Transverse colon (tissue), 4 donors: ENCODE measurements at places on chromosomes 6 and 20. TPM values are rescaled to one million over a fixed set of nuclear protein-coding genes. Genes with fewer than 3 reads are reported as not detected.

DNA sequence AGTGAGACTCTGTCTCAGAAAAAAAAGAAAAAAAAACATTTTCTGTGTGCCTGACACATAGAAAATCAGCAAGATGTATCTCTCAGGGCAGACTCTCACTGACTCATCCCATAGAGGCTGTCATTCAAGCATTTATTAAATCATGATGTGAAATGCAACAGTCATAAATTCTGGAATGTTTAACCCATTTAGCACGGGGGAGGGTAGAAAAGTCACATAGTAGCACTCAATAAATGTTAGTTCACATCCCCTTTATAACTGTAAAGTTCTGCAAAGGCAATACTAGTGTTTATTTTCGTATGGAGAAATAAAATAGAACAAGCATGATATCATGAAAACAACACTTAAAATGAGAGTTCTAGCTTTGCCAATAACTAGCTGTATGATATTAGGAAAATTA is 15.5 kb upstream of the CARMIL1 start:
- H3K27ac ChIP-seq, result no peak overlapping the region
- H3K4me1 ChIP-seq, result no peaks in the 10 kb centered on the region
- no peak for DNase-seq

DNA sequence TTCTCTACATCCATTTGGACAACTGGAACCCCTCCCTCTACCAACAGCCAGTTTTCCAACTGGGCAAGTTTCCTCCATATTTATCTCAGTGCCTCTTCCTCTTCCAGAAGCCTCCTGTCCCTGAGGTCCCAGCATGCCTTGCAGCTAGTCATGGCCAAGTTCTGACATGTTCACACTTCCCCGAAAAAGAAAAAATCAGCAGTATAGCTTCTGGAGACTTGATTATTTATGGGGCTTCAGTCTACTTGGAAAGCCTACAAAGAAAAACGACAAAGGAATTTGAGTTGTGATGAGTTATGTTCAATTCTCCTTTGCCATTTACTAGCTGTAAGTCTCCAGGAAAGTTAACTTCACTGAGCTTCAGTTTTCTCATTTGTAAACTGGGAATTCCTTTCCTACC is 406.5 kb downstream of the MAFB start:
- H3K4me3 ChIP-seq, result no peak overlapping the region
- H3K36me3 ChIP-seq, result no peaks in the 10 kb centered on the region
- H3K27ac ChIP-seq, result no peak overlapping the region
- no peaks in the 10 kb centered on the region for H3K27me3 ChIP-seq
- no peak for DNase-seq

DNA sequence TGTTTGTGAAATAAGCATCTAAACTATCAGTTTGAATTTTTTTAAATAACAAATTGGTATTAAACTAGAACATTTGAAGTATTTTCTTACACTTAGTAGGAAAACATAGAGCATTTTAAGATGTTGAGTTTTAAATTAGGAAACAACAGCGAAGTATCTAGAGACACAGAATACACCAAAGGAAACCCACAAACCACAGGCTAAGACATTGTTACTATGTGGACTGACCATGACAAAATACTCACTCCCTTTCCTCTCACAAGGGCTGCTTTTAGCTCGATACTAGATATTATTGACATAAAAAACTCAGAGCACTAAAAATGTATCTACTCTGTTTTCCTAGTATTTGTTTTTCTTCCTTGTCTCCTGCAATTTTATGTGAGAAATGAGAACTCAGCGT is 266.0 kb upstream of the CITED2 start:
- H3K27ac ChIP-seq, result no peak overlapping the region
- DNase-seq, result no peak
- no peaks in the 10 kb centered on the region for H3K36me3 ChIP-seq
- no peaks in the 10 kb centered on the region for H3K27me3 ChIP-seq

The POU5F1 gene
- total RNA-seq, result 38.2 TPM

The PLG gene
- not detected for total RNA-seq
